ENCODE measurements at places on chromosomes 3 and 15.
A peak's percentile ranks its signal among the peaks of the same experiment; 100 is the strongest.

DNA sequence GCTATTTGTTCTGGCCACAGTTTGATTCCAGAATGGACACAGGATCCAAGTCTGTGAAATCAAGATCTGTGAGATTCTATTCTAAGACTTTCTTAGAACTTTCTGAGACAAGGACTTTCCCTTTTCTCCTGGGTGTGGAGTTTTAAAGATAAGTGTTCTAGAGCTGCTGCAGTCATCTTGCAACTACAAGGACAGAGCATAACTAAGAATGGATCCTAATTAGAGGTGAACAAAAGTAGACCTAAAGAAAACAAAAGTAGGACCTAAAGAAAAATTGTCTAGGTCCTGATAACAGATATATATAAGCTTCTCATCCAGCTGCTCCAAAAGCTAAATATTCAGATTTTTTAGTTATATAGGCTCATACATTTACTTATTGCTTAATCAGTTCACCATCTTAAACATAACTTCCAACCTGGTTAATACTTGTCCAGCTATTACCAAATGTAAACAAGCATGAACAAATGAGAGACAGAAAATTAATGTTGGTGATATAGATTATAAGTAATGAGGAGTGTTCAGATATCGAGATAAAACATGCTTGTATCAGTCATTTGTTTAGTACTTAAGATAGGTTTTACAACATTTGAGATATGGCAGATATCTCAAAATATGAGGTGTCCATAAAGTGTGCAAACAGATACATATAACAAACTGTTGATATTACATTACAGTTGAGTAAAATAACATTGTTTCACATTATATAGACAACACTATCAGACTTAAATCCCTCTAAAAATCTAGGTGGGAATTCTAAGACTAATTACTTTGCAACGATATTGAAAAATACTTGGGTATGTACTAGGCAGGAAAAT is 75.1 kb downstream of the CD200 start:
- DNase-seq, result no peak

DNA sequence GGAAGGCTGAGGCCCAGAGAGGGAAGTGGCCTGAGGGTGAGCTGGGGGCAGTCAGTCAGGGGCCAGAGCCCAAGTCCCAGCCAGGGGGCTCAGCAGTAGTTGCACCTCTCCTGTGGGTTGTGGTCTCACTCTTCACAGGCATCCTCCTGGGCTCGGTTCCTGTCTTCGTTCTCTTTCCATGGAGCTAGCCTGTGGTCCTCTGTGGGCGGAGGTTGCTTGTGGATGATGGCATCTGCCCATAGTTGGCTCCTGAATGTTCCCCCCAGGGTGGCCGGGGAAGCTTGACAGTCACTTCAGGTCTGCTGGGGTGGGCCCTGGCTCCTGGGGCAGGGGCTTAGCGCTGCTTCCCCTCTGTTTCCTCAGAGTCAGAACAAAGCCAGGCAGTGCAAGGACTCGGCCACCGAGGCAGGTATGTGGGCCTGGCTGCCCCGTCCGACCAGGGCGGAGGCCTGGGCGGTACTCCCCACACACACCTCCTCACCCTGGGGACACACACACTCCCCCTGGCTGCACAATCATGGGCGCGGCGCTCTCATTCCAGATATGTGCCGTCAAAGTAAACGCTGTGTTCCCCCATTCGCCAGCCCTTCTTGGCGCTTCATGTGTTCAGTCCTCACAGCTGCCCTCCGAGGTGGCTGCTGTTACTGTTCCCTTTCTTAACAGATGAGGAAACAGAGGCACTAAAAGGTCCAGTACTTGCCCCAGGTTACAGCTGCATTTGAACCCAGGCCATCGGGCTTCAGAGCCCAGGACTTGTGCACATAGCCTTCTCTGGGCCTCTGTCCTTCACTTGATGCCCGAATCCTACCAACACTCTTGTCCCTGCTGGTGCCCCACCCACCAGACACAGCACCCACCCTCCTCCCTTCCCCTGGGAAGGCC is 34.5 kb downstream of the PSTPIP1 start:
- DNase-seq, result no peak

GRCh38 chr3:127197300-127198189 is 4.6 kb downstream of the PRR23E start:
- no peak for DNase-seq

DNA sequence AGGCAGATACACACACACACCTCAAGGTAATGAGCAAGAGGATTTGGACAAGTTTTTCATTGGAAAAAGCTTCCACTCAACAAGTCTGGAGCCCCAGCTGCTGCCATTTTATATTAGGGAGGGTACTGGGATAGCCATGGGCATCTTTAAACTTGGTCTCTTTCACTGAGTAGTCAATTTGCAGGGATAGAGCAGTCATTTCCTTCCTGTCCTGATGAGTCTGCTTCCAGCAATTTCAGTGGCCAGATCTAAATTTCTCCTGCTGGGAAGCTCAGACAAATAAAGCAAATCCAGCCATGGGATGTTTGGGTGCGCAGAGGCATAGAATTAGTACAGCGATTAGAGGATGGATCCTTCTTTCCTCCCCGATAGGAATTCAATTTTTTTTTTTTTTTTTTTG is 874 bp upstream of the ERC2 start:
- DNase-seq, result no peak

DNA sequence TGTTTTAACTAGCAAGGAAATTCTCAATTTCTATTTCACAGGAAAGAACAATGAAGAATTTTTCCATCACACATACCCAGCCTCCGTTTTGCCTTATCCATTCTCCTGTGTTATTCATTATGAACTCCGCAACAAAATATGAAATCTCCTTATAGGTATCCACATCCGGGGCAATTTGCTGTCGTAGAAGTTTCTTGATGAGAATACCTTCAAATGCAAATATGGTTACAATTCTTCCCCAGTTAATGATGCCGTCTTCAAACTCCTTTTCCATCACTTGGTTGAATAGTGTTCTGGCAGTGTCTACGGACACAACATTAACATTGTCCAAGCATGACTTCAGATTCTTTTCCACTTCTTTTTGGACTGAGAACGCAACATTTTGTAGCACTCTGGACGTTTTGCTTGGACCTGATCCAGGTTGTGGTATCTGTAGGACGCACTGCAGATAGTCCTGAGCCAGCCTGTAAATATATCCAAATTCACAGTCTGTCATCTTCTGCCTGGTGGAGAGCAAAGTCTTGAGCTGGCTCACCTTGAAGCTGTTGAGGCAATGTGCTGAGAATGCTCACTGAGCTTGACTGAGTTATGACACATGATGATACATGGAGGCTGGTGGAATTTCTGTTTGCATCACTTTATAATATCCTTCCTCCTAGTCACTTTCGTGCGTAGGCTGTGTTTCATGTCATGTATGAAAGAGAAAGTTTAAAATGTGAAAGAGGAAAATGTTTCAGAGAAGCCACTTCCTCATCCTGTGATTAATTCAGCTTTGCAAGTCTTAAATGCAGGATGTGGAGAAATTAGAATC is at the start of gene BCL2A1:
TSS of gene BCL2A1 (minus strand) at position 573 of the 811 bp plus-strand sequence. CDS start at position 496, 77 bp downstream.
- peak; percentile 75 for DNase-seq

GRCh38 chr3:150362515-150363302 is 45.4 kb upstream of the TSC22D2 start:
- DNase-seq, result no peak
